Right ventricle myocardium inferior (tissue), 1 donor: ENCODE measurements at places on chromosomes 13 and 19.

DNA sequence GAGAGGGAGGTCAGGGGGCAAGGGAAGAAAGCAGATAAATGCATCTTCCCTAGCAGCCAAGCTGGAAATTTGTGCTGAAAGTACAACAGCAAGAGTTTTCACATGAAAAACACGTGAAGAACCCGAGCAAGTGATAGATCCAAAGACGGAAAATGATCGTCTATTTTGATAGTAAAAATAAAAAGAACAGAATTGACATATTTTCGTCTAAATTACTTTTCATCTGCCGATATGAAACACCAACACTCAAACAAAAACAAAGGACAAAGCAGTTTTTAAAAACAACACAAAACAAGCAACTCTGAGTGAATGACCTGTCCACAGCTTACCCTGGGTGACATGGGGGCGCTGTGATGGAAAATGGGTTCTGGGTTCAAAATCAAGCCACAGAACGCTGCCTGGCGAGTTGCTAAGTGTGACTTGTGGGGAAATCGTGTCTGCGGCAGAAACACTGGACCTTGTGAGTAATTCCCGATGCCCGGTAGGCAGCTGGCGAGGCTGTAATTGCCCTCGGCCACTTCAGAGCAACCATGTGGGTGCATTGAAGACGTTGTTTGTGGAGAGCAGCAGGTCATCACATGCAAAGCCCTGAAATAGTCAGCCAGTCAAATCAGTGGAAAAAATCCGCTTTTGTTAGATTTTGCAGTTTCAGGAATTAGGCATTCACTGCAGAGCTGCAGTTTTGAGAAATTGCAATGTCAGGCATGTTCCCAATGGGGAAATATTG, 7.4 kb downstream of the SOX1 start:
- peak; percentile 46 for DNase-seq

DNA sequence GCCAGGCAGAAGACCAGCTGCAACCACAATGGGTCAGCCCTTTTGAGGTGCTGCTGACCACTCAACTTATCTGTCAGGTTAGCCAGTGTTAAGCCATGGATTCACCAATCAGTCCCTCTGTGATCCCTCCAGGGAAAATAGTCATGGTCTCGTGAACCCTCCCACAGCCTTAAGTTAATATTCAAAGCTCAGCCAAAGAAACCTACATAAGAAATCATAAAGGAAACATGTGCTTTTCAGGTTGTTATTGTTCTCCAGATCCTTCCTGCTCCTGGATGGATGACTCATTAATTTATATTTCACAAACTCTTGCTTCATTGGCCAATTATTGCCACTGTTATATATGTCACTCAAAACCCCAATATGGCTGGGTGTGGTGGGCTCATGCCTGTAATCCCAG, 161.9 kb downstream of the B3GLCT start:
- DNase-seq: no peak

DNA sequence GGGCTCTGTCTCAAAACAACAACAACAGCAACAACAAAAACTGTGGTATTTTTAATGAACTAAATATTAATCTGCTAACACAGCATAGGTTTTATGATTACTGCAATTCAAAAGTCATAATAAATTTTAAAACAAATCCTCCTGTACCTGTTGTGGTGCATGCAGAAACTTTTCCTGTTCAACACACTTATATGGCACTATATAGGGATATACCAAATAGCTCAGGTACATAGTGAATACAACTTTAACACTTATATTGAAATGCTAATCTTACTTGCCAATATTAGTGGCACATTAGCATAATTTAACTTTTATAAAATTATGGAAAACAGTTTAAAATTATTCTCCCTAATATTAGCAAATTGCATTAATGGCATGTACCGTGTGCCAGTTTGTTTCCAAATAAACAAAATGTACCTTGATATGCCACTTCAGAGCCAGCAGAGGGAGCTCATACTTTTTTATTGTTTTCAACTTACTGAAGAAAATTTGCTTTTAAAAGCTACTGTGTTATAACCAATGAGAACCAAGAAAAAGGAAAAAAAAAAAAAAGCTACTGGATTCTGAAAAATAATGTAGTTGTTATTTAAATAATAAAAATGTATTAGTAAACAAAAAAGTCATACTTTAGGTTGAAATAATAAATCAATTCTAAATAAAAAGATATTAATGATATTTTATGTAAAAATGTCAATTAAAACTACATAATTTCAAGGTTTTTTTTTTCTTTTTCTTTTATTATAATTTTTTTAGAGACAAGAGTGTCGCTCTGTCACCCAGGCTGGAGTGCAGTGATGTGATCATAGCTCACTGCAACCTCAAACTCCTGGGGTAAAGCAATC, 18.0 kb upstream of the RBM26 start:
- no peak for DNase-seq

DNA sequence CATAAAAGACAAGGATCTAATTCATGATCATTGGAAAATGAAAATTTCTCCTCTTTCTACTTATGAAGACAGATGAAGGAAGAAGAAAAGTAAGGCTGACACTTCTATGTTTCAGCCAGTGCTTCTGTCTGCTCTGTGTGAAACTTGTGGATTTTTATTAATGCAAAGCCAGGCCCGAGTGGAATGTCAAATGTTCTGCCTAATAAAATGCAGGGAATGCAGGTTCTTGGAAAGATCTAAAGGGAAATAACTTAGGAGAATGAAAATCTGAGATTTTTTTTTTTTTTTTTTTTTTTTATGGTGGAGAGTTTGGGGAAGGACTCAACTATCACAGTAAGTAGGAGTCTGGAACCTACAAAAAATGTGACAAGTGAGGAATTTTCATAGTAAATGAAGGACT, 1732.3 kb upstream of the SLC10A2 start:
- DNase-seq: no peak

GRCh38 chr13:72495681-72496080, 231.7 kb downstream of the MZT1 start:
- DNase-seq: no peak

DNA sequence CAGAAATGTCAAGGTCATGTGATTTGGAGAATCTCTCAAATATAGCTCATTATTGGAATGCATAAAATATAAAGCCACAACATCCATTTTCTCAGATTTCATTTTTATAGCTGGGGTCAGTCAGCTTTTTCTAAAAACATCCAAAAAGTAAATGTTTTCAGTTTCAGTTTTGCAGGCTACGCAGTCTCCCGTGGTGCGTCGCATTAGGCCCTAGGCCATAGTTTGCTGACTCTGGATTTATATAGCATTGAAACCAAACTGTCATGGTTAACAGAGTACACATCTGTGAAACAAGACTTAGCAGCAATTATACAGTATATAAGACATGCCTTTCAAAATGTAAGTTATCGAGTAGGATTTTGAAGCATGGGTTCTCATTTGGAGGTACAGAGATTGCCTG, 140.0 kb downstream of the IRS2 start:
- no peak for DNase-seq

DNA sequence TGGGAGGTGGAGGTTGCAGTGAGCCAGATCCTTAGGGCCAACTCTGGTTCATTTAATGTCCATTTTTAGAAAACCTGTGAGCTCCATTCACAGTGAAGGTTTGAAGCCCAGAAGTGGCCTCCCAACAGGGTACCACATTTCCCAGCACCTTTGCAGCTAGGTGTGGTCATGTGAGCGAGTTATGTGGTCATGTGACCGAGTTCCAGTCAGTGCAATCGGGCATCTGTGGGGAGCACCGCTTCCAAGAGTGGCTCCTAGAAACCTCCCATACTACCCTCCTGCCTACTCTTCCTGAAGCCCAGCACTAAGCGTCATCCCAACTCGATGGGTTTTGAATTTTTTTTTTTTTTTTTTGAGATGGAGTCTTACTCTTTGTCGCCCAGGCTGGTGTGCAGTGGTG, 663 bp upstream of the PLA2G4C start:
- no peak for DNase-seq

- no peak for DNase-seq
These were observed 27.6 kb downstream of the TMPRSS9 start for GRCh38 chr19:2387367-2388288.

- DNase-seq: peak; percentile 85
These were observed 62.1 kb downstream of the ARHGEF7 start for GRCh38 chr13:111177081-111177711.

DNA sequence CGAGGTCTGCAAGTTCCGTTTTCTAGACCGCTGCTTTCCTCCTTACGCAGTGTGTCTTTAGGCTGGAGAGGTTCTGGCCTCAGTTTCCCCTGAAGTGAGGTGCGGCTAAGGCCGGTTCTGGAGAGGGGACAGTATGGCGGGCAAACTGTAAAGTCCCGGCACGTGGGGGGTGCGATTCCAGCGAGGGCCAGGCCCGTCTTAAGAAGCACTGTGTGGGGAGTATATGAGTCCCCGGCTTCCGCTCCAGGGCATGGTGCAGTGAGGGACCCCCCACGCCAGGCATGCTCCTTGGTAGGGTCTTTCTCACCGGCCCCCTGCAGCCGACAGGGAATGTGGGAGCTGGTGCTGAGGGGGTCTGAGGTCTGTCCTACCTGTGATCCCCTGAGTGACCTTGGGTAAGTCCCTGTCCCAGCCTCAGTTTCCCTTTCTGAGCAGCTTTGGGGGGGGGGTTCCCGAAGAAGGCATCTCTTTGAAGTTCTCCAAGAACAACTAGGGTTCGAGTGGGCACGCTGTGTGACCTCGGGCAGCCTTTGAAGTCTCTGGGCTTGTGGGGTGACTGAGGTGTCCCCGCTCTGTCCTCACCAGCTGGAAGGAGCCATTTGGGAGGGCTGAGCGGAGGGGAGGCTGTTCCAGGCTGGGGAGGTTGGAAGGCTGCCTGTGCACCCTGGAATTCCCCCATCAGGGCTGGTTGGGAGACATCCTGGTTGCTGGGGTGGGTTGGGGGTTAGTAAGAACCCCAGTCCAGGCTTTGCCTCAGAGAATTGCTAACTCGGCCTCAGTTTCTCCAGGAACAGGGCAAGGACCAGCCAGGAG, 1.5 kb downstream of the NFIC start:
- DNase-seq: peak; percentile 62

DNA sequence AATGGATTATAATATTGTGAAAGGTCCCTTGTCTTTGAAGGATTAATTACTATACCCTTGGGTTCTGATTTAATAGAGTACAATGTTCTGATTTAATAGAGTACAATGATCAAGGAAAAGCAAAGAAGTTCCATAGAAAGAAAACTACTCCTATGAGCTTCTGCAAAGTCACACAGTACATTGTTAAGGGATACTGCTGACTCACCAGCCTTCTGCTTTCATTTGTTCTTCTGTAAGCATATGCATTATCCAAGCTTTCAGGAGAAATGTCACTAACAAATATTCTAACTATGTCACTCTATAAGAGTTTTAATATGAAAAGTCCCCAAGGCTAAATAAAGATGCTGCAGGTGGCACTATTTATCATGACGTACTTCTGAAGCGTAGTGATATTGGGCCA, 396.7 kb downstream of the RFC3 start:
- no peak for DNase-seq
